ENCODE measurements at places on chromosomes 6 and 20.

- DNase-seq = no peak
Observed at GRCh38 chr6:146898069-146898887, 299.5 kb downstream of the ADGB start.

GRCh38 chr6:42958125-42958524 lies 2.4 kb upstream of the GNMT start:
- DNase-seq = no peak

DNA sequence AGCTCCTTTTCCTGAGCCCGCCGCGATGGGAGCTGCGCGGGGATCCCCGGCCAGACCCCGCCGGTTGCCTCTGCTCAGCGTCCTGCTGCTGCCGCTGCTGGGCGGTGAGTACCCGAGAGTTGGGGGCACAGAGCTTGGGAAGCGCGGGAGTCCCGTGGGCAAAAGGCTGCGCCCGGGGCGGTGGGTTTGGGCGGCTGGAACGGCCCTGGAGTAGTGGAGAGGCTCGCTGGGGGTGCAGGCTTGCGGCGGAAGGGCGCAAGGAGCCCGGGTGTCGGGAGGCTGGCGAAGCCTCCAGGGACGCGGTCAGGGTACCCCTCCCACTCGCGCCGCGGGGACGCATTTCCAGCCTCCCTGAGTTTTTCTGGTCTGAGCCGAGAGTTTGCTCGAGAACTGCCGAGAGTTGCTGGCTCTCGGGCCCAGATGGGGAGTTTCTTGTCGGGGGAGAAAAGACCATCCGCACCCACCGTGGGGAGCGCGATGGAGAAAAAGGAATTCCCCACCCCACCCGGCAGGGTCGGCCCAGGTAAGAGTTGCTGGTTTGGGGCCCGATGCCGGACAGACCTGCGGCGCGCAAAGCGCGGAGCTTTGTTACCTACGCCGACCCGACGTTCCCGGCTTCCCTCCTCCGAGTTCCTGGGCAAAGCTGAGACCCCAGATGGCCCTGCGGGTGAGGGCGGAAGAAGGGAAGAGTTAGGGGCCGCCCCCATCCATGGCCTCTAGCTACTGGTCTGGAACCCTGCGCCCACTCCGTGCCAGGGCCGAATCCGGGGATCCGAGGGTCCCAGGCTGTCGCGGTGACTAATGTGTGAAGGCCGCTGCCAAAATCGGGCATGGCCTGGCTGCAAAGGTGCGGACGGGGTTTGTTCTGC lies 584 bp downstream of the PTK7 start:
- peak; percentile 67 for DNase-seq

- DNase-seq = peak; percentile 49
Observed at GRCh38 chr6:127053032-127053874, 65.2 kb upstream of the RSPO3 start.

- DNase-seq = no peak
Observed at GRCh38 chr20:58450254-58450653, 61.2 kb downstream of the VAPB start.

- DNase-seq = no peak
Observed at GRCh38 chr6:24228123-24228522, 102.1 kb downstream of the NRSN1 start.
